ENCODE measurements at places on chromosomes 6 and 20.

DNA sequence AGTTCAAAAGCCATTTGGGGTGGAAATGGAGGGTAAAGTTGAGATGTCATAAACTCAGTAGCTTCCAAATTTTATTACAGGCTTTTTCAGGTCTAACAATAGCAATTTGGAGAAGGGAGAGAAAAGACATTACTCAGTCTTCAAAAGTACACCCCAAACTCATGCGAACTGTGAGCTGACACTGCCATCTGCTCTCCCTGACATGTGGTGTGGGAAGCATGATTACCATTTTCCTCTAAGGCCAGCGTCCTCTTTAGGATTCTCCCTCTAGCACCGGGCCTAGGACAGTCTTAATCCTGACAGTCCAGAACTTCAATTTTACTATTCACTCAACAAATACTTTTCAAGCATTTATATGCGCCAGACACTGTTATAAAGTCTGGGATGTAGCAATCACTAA is 536.0 kb upstream of the JARID2 start:
- peak; percentile 35 for DNase-seq

GRCh38 chr20:12535316-12535715 is 473.5 kb upstream of the SPTLC3 start:
- no peak for DNase-seq

DNA sequence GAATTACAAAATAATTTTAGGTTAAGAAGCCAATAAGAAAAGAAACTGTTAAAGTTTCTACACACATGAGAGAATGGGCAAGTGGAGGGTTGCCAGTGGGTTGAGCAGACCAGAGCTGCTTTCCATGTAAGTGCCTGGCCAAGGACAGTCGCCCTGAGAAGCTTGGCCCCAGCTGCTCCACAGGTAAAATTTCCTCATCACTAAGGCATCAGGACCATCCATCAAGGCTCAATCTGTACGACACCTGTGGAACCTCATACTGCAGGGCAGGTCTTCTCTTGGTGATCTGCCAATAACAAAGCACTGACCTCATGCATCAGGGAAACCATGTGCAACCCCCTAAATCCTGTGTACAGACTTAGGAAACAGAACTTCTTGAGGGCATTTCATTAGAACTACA is 115.4 kb downstream of the INSM1 start:
- no peak for DNase-seq

DNA sequence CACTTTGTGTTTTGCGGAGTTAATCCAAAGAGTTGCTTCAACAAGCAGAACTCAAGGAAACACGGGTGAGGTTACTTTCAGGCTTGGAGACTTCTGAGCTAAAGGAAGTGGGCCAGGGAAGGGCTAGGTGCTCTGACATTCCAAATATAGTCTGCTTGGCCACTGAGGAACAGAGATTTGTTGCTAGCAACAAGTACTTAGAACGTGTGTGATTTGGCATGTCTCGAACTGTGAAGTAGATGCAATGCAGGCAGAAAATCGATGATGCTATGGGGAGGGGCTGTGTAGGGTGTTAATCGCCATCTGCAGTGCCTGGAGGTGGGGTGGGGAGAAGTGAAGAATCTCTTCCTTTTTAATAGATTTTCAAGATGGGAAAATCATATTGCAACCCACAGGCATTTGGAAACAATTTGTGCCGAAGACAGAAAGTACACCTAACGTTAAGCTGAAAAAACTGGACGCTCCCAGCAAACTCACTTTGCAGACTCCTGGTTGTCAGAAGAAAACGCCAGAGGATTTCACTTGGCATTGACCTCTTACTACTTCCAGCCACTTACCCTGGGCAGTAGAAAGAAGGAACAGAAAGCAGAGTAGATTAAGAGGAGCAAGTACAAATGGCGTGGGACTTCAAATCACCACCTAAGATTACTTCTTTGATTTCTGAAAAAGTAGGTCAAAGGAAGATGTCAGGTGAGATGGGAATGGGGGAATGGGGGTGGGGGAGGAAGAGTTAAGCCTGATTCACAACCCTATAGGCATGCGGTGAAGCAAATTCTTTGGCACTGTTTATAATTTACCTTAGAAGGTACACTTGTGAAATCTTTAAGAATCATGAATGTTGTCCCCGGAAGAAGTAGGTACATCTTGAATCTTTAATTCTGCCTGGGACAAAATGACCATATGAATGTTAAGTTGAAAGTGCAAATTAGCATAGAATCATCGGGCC is 314.1 kb downstream of the CD83 start:
- DNase-seq = no peak

DNA sequence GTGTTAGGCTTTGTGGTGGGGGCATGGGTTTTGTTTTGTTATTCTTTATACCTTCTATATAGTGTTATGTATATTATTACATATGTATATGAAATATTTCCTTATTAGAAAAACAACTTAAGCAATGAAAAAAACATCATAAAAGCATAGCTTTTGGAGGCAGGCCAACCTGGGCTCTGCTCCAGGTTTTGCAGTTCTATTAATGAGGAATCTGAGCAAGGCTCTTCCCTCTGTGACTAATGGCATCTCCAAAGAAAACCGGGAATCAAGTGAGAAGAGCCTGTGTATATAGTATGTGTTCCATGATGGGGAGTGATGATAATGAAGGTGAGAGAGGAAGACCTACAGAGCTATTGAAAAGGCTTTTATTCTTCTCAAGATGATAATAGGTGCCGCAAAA is 291.1 kb downstream of the CLIC5 start:
- peak; percentile 81 for DNase-seq

GRCh38 chr20:18773566-18773965 is 40.0 kb upstream of the SCP2D1 start:
- no peak for DNase-seq

DNA sequence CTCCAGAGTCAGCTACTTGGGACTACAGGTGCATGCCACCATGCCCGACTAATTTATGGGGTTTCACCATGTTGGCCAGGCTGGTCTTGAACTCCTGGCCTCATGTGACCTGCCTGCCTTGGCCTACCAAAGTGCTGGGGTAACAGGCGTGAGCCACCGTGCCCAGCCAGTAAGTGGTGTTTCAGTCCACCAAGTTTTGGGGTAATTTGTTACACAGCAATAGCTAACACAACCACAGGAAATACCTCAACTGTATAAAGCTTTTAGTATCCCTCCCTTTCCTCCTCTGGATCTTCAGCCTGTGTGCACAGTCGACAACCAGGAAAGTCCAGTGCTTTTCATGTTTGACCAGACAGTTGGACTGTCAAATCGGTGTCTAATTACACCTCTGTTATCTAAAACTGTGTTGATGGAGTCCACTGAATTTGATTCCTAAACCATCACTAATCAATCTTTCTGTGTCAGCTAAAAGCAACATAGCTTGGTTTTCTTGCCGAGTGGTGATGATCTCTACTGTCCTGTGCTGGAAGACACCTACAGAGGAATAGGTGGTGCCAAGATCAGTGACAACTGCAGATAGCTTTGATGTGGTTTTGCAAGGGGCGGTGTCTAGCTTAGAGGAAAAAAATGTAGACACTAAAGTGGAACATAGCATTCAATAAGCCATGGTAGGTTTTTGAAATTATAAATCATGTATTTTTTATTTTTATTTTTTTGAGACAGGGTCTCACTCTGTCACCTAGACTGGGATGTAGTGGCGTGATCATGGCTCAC is 22.2 kb upstream of the ZBTB2 start:
- no peak for DNase-seq

DNA sequence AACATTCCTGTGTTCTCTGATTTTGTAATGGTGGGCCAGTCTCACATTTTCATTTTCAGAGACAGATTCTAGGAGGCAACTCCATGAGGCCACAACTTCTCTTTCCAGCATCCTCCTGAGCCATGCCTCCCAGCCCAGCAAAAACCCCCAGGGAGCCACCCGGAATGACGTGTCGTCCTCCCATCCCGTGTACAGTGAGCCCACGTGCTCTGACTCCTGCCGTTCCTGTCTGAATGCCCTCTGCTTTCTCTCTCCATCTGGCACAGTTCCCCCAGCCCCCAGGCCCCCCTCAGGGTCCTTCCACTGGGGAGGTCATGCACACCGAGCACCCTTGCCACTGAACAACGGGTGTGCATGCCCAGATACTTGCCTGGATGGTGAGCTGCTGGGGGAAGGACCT is 38.0 kb downstream of the C20orf203 start:
- DNase-seq = no peak

- DNase-seq = no peak
These were observed 46.8 kb downstream of the CYP24A1 start for GRCh38 chr20:54126806-54127655.

DNA sequence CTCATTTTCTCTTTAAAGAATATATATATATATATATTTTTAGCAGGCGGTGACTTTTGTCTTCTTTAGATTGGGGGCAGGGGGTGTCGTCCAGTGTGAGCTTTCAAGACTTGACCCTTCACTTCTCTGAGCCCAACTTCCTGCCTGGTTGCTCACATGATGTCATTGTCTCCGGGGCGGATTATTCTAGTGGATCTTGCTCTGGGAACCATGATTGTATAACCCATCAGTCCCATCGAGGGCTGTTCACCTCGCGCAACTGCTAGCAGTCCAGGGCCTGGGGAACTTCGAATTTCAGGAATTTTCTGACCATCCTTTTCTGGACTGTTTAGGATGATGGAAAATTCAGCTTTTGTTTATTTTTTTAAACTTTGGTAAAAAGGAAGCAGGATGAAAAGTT is 1.0 kb downstream of the IGF2R start:
- peak; percentile 85 for DNase-seq

- DNase-seq = no peak
These were observed 89.0 kb downstream of the NRSN1 start for GRCh38 chr6:24214984-24215383.

DNA sequence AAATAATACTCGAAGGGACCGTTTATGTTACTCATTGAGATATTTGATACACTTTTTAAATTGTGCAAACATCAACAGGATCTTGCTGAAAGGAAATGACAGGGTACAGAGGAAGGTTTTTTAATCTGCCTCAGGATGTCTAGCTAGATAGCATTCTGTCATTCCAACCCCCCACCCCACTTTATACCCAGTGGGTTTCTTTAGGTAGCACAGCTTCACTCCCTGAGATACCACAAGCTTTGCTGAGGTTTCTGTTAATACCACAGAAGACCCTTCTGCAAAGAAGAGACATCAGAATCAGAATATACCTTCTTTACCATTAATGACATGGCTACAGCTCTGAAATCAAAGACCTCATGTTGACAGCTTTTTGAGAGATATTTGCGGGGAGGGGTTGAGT is 1.3 kb downstream of the PHACTR2 start:
- DNase-seq = no peak

DNA sequence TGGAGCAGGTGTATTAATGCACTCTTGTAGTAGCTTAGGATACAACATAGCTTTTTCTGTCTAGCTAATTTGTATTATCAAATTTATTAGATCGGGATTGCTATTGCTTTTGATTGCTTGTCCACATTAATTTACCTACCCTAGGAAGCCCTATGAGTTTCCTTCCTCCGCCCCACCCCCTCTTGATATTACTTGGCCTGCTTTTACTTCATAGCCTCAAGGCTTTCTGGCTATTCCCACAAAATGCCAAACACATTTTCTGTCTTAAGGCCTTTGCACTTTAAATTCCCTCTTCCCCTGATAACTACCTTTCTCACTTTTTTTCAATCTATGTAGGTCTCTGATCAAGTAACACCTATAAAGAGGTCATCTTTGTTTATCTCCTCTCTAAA is 99.1 kb upstream of the PRSS16 start:
- DNase-seq = no peak

- no peak for DNase-seq
These were observed 27.8 kb upstream of the APMAP start for GRCh38 chr20:25020345-25020744.

DNA sequence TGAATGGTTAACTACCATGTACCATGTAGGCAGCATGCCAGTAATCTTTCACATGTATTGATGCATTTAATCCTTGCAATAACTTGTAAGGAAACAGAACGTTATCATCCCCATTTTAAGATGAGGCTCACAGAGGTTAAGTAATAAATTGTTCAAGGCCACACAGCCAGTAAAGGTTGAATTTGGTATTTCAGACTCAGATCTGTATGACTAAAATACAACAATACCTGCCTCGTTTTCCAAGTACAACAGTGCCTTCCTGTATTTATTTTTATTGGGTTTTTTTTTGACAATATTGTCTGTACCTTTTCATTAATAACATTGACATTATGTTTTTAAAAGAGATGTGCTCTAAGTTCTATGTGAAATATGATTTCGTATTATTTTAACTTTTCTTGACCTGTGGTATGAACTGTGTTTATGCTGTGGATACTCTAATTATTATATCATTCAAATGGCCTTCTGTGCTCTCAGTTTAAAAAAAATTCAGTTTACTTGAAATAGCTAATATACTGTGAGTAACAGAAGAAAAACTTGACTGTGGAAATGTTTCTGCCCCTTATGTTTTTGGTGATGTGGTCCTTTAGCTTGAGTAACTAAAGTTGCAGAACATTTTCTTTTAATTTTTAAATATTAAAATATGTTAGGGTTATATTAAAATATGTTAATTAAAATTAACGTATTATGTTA is 39.7 kb downstream of the XRN2 start:
- DNase-seq = peak; percentile 3

GRCh38 chr6:32668226-32668747 is 1.8 kb upstream of the HLA-DQB1 start:
- DNase-seq = no peak

DNA sequence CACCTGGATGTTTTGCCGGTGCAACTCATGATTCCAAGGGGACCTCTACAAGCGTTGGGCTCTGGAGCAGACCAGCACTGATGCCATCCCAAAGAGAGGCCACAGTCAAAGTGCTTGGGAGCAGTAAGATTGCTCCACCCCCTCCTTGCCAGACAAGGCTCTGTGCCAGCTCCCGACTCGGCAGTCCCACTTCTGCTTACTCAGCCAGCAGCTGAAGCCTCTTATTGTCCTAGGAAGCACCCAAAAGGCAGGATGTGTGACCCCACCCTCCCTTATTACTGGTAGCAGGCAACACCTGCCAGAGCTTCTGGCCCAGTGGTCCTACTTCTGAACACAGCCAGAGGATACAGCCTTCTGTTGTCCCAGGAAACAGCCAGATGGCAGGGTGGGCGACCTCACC is 614.2 kb downstream of the TENT5A start:
- no peak for DNase-seq

GRCh38 chr6:2656460-2657079 is 94.2 kb downstream of the MYLK4 start:
- no peak for DNase-seq

DNA sequence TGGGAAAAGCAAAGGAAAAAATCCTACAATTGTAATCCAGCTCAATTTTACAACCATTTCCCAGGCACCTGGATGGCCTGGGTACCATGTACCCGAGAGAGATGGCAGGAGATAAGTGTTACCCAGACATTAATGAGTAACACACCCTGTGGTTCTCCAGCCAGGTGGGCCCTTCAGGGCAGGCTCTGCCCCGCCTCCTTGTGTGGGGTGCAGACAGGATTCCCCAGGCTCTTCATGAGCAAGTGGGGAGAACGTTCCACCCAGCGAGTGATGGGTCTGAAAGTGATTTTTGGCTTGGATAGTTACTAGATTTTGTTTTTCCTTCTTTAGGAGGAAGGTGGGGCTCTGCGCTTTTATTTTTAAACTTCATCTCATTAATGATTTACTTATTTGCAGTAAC is 243.9 kb downstream of the TAF4 start:
- no peak for DNase-seq
